ENCODE measurements at places on chromosomes 1 and 21.

- no peak for DNase-seq
Measured at GRCh38 chr1:224724566-224724965, 108.4 kb downstream of the CNIH3 start.

GRCh38 chr1:19330449-19331135, 18.5 kb downstream of the SLC66A1 start:
- DNase-seq: no peak

DNA sequence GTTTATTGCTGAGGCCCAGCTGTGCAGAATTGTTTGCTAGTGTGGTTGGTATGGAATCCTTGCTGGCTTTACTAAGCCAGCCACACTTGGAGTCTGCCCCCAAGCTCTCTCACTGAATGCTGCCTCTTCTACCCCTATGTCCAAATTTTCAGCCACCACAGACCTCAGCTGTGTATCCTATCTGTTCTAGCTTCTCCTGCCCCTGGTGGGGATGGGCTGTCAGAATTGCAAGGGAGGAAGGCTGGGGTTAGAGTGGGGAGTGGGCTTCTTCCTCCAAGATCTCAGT, 4.4 kb downstream of the NHLH1 start:
- no peak for DNase-seq

GRCh38 chr1:200619894-200620272, 668 bp downstream of the KIF14 start:
- no peak for DNase-seq

GRCh38 chr1:164843743-164844500, 284.9 kb downstream of the PBX1 start:
- no peak for DNase-seq

DNA sequence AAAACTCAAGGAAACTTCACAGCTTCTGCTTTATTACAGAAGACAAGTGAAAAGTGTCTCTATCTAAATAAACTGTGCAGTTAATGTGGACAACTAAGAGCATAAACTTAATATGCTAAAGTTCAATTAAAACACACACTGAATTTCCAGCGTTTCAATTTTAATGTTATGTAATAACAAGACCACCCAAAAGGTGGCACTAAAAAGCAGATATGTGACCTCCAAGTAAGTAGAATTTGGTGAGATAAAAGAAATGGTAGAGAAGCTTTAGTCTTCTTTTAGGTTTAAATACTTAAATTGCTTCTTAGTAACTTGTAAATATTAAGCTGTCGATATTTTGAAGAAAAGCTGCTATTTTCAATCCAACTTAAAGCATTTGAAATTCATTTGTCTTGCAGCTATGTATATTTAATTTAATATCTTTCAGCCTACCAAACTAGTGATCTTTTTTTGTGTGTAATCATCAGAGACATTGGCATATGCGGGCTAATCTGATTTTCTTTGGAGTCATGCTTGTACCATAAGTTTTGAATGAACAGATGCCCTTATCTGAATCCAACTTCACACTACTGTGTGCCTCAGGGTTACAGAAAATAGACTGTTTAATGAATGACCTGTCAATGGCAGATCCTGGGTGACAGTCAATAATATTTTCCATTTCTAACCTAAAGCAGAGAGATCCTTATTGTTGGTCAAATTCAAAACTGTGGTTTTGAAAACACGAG, 36.5 kb upstream of the ADAMTS1 start:
- no peak for DNase-seq

DNA sequence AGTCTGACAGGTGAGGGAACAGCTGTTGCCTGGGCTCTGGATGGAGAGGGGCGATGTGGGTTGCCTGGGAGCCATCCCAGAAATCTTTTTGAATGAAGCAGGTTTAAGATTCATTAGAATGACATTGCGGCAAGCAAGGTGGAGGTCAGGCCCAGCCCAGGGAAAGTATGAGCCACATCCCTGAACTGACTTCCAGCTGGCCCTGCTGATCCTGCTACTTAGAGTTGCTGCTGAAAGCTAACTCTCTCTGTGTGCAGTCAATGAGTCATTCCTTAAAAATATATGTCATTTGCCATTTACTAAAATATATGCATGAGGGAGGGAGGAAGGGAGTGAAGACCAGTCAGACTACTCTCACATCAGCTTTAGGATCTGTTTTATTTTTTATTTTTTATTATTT, 54.3 kb upstream of the RAB3GAP2 start:
- no peak for DNase-seq

DNA sequence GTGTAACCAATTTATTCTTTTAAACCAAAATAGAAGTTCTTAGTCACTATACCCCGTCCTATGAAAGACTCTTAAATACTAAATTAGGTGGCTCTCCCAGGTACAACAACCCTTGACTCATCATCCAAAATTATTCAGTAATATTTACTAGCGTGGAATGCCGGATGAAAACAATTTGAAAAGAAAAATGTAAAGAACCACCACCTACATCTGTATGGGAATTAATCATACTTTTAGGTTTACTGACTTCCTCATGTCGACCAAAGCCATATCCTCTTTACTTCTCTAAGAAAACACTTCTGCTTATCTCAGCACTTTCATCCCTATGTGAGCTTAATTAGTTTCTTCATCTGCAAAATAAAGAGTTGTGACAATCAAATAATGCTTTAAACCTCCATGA, 139.6 kb downstream of the AKT3 start:
- DNase-seq: no peak

- DNase-seq: no peak
Measured at GRCh38 chr1:81999364-81999763, 198.6 kb downstream of the ADGRL2 start.

DNA sequence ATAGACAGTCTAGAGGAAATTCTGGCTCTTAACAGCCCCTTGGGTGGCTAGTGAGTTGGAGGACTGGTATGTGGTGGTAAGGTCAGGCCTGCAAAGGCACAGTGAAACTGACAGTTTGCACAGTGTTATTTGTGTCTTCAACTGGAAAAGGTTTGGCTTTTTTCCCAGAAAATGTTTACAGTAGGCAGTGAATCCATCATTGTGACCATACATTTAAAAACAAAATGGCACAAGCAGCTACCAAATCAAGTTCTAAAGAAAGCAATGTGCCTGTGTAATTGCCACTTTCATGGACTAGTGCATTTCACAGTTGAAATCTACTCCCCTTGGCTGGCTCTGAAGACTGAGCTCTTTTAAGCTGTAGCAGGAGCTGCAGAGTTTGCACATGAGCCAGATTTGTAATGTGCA, 24.8 kb downstream of the ATPAF1 start:
- DNase-seq: no peak

DNA sequence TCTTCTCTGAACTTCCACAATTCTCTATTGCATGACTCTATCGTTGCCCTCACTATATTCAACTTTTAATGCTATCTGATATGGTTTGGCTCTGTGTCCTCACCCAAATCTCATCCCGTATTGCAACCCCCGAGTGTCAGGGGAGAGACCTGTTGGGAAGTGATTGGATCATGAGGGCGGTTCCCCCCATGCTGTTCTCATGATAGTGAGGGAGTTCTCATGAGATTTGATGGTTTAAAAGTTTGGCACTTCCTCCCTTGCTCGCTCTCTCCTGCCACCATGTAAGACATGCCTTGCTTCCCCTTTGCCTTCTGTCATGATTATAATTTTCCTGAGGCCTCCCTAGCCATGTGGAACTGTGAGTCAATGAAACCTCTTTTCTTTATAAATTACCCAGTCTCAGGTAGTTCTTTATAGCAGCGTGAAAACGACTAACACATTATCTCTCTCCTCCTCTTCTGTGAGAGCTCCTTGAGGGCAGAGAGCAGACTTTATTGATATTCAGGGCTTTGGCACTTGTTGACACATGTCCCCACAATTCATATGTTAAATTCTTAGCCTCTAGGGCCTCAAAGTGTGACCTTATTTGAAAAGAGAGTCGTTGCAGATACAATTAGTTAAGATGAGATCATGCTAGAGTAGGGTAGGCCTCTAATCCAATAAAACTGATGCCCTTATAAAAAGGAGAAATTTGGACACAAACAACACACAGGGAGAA, 52.1 kb downstream of the ADCY10 start:
- DNase-seq: no peak

- no peak for DNase-seq
Measured at GRCh38 chr1:85134583-85135391, 66.0 kb downstream of the SYDE2 start.

- no peak for DNase-seq
Measured at GRCh38 chr1:236039740-236040685, 24.9 kb downstream of the NID1 start.

GRCh38 chr1:164017239-164017638, 541.7 kb upstream of the PBX1 start:
- DNase-seq: no peak

- peak; percentile 77 for DNase-seq
Measured at GRCh38 chr1:26289158-26290059, 9.5 kb downstream of the SH3BGRL3 start.

DNA sequence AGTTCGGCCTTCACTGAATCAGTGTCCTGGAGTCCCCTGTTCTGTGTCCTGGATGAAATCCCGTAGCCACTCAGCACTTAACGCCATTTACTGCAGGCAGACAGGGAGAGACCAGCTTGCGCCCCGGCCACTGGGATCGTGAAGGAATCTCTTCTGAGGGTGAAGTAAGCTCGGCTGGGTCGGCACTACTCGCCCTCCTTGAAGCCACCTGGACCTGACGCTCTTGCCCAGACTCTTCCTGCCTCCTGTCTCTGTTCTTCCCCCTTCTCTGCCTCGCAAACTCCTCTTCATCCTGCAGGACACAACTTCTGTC, 99.9 kb upstream of the ZBTB40 start:
- no peak for DNase-seq

DNA sequence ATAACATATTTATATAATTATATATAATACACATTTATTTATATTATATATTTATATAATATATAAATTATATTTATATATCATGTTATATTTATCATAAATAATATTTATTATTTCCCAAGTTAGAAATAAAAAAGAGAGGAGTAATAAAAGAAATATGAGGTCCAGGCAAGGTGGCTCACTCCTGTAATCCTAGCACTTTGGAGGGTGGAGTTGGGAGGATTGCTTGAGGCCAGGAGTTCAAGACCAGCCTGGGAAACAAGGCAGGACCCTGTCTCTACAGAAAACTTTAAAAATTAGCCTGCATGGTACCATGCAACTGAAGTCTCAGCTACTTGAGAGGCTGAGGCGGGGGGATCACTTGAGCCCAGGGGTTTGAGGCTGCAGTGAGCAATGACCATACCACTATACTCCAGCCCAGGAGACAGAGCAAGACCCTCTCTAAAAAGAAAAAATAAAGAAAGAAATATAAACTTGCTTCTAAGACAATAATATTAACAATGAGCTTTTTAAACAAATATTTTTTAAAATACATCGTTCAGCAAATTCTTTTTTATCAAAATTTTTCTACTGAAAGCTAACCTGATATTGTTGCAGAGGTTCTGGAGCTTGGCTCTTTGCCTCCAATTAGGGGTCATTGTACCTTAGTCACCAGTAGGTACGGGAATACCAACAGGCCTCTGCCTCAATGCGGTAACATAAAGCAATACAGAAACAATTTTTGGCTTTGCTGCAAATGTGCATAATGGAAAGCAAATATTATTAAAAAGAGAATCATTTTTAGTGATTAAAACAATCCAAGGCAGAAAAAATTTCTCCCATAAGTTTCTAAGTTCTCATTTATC, 290.0 kb downstream of the SETD4 start:
- no peak for DNase-seq

GRCh38 chr1:152014943-152015342, 21.3 kb upstream of the S100A10 start:
- DNase-seq: no peak

DNA sequence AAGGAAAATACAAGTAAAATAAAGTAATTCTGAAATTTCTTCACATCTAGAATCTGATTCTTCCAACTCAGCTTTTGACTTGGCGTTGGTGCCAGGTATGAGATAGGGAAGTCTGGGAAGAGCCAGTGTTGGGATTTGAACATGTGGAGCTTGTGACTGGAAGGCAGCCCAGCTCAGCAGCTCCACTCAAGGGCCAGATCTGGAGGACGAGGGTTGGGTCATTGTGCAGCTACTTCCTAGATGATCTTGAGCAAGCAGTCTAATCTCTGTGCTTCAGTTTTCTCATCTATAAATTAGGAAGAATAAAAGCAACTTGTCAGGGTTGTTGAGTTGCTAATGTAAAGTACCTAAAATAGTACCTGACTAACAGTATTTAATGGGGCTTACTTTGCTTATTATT, 5.0 kb downstream of the ADARB1 start:
- DNase-seq: no peak

- DNase-seq: no peak
Measured at GRCh38 chr1:11842154-11843041, 5.2 kb downstream of the NPPA start.

DNA sequence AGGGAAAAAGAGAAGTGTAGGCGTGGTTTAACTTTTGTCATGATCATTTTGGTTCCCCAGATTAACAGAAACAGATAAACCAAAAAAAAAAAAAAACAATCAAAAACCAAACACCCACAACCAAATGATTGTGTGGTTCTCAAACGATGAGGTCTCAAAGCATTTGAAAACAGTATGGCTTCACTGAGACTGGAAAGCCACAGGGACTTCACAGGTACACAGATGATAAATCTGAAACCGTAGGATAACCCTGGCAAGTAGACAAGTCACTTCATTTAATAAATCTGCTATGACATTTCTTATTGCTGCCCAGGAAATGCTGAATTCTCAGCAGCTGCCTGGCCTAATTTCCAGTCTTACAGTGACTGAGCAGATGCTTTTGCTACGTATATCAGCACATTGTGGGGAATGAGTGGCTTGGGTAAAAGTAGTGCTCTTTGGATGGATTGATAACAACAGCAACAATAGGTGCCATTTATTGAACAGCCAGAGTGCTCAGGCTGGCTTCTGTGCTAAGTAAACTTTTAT, 6.1 kb downstream of the ST6GALNAC3 start:
- no peak for DNase-seq

DNA sequence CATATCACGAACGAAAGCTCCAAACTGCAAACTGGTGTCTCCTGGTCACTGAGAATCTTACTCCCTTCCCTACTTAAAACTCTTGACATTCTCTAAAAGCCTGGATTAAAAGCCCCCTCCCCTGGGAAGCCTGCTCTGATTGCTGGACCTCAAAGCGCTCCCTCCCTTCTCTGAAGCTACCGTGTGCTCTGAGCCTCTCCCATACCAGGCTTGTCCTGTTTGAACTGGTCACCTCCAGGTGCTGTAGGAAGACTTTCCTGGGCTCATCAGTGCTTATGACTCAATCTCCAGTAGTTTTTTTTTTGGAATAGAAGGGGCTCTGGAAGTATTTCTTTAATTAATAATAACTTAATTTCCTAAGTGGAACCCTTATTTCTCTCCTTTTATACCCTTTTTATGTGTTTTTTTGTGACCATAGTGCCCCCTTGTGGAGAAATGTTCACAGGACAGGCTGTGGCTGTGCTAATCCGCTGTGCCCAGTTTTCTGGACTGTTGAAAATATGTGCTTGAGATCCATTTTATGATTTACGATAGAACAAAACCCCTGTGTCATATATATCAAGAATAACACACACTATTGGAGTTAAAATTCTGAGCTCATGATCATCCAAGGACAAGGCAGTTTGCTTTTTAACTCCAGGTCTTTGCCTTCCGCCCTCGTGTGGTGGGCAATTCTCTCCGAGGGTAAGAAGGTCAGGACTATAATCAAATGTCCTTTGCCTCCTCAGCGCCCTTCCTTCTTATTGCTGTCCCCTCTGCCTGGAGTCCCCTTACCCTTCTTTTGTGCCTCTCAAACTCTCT, 16.9 kb downstream of the MTARC1 start:
- no peak for DNase-seq

GRCh38 chr1:238727670-238728069, 658.7 kb upstream of the CHRM3 start:
- no peak for DNase-seq
